Stimulated activated CD4-positive, alpha-beta T cell treated with anti-CD3 and anti-CD28 coated beads, Interleukin-2, amount 100 ng/mL, for 24 hours (primary cell): ENCODE measurements at places on chromosomes 12 and 14.

DNA sequence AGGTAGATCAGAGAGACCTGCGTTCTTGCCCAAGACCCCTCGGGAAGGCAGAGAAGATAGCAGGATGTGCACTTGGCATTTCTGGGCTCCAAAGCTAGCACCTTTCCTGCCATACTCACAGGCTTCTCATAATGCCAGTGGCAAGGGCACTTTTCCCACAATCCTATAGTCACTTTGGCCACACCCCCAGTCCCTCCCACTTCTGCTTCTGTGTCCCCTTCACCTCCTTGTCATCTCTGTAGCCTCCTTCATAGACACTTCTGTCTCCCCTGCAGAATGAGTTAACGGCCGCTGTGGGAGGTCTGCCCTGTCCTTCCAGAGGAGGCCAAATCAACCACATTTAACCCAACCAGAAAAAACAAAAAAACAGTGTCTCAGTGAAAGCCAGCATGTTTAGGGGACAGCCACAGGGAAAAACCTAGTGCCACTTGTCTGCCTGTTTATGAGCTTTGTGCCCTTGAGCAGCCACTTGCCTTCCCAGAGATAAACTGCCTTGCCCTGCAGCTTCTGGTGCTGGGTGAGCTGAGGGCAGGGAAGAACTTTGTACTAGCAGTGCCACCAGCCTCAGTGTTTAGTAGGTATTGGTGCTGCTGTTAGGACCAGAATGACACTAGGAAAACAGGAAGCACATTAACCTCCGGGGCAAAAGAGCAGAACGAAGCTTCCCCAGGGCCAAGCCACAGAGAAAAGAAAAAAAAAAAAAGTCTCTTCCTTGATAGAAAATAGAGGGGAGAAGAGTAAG is 193.0 kb upstream of the PWP1 start:
- peak; percentile 5 for DNase-seq

DNA sequence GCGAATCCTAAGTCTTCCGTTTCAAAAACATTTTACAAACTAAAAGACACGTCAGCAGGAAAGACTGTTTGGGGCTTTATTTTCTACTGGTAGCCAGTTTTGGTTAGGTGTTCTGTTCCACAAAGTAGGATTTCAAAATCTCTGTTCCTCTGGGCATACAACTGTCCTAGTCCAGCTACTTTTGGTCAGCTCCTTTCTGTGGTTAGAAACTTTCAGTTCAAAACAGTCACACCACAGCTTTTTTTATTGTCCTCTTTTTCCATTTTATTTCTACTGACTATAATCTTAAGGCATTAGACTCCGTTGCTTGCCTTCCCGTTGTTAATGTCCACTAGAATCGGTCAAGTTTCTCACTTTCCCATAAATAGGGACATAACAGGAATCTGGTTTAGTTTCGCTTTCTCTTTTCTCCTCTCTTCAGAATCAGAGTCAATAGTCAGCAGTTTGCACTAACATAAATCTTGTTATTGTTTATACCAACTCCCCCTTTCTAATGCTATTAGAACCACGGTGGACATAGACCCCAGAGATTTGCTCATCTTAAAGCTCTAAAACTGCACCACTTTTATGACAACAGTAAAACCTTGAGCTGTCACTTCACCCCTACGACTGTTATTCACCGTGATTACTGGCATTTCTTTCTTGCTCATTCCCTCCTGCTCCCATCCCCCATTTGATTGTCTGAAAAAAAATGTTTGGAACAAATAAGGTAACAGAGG is 41.5 kb upstream of the NPAS3 start:
- no peak for DNase-seq

GRCh38 chr12:24152270-24152669 is 202.8 kb upstream of the SOX5 start:
- no peak for DNase-seq

- DNase-seq, result no peak
Measured at GRCh38 chr12:69266036-69266635, 26.8 kb downstream of the CPSF6 start.

GRCh38 chr14:67485501-67486095 is 2.9 kb downstream of the TMEM229B start:
- no peak for DNase-seq

- DNase-seq, result no peak
Measured at GRCh38 chr14:96261053-96261452, 5.0 kb downstream of the BDKRB1 start.

GRCh38 chr14:103172921-103173320 is 49.7 kb downstream of the TNFAIP2 start:
- no peak for DNase-seq

DNA sequence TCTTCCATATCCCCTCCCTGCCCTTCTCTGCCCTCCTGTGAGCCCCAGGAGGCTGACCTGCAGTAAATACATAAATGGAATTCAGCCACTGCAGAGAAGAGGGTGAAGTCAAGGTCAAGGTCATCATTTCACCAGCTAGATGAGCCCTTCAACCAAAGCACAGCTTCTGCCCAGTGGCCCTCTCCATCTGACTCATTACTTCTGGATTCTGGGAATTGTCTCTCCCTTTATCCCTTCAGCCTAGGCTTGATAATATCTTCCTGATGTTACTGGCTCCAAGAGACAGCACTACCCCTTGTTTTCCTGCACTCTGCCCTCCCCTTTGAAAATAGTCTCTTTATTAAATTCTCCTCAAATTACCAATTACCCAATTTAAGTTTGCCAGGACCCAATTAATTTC is 64.5 kb downstream of the TTC9 start:
- DNase-seq, result no peak

GRCh38 chr12:74689929-74690328 is 152.3 kb downstream of the ATXN7L3B start:
- no peak for DNase-seq

DNA sequence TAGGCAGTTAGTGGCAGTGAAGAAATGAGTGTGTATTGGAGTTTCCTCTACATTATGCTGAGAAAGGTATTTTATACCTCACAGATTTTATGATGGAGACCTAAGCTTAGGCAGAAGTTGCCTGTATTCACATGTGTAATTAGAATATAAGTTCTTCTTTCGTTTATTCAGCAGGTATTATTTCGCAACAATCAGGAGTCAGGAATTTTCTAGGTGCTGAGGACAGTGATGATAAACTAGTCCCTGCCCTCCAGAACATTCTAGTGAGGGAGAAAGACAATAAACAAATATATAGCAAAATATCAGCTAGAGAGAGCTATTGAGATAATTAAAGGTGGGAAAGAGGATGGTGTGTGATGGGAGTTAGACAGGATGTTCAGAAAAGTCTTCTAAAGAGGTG is 345.7 kb downstream of the GRIN2B start:
- no peak for DNase-seq

DNA sequence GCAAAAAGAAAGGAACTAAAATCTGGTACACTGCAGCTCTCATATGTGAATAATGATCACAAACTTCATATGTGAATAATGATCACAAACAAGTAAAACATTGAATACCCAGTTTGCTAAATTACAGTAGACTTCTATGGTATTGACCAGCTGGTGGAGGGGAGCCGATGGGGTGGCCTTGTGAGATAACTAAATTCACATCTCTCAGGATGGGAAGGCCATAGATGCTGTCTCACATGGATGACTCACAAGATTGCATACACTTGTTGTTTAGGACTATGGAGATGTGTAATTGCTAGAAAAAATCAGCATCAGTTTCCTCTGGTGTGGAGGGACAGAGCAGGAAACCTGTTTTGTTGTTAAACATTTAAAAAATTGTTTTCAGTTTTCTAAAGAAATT is 49.2 kb downstream of the ACACB start:
- no peak for DNase-seq

- no peak for DNase-seq
Measured at GRCh38 chr14:94011795-94012194, 14.3 kb upstream of the OTUB2 start.

DNA sequence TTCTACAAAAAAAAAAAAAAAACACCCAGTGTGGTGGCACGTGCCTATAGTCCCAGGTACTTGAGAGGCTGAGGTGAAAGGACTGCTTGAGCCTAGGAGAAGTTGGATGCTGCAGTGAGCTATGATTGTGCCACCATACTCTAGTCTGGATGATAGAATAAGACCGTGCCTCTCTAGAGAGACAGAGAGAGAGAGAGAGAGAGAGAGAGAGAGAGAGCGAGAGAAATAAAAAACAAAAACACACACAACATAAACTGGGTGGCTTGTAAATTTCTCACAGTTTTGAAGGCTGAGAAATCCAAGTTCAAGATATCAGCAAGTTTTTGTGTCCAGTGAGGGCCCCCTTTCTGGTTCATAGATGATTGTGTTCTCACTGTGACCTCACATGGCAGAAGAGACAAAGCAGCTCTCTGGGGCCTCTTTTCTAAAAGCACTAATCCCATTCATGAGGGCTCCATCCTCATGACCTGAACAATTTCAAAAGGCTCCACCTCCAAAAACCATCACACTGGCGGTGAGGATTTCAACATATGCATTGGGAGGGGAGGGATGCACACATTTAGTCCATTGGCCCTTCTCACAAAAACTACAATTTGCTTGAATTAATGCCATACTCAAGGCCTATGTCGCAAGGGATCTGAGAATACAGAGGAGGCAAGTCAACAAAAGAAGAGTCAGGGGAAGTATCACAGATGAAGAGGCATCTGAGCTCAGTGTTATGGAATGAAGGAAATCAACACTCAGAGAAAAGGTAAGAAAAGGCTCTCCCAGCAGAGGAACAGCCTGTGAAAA is 94.9 kb downstream of the PPM1H start:
- DNase-seq, result no peak

GRCh38 chr12:22879203-22879602 is 254.2 kb downstream of the ETNK1 start:
- DNase-seq, result no peak

DNA sequence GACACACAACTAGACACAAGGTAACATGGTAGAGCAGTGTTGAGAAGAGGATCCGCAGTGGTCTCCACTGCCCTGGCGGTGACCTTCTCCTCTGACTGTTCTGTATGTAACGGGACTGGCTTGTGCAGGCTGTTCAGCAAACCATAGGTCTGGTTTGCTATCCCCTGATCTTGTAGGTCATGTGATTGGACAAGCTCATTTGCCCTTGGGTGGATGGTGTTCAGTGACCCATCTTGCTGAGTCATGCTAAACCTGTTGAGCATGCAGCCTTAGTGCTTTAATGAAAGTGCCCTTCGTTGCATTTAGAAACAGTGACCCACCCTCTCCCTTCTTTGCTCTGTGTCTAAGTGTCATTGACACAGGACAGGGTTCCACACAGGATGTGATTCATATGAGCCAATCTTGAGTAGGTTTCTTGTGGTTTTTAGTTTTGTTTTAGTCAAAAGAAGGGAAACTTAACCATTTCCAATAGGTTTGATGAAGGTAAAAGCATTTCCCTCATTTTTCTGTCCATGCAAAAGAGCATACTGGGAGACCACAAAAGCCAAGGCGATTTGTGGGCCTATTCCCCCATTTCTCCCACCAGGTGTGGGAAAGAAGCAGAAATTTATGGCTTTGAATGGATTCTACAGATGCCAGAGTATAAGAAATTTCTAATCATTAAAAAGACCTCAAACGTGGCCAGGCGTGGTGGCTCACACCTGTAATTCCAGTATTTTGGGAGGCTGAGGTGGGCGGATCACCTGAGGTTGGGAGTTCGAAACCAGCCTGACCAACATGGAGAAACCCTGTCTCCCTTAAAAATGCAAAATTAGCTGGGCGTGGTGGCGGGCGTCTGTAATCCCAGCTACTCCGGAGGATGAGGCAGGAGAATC is 32.6 kb upstream of the HIF1A start:
- DNase-seq, result peak; percentile 39

- no peak for DNase-seq
Measured at GRCh38 chr12:29277231-29277630, 103.7 kb downstream of the ERGIC2 start.

DNA sequence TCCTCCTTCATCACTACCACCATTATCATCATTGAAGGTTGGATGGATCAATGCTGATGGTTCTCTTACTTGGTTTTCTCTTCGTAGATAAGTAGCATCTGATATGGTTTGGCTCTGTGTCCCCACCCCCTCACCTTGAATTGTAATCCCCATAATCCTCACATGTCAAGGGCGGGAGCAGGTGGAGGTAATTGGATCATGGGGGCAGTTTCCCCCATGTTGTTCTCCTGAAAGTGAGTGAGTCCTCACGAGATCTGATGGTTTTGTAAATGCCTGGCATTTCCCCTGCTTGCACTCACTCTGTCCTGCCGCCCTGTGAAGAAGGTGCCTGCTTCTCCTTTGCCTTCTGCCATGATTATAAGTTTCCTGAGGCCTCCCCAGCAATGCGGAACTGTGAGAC is 172.4 kb upstream of the PWP1 start:
- DNase-seq, result no peak

DNA sequence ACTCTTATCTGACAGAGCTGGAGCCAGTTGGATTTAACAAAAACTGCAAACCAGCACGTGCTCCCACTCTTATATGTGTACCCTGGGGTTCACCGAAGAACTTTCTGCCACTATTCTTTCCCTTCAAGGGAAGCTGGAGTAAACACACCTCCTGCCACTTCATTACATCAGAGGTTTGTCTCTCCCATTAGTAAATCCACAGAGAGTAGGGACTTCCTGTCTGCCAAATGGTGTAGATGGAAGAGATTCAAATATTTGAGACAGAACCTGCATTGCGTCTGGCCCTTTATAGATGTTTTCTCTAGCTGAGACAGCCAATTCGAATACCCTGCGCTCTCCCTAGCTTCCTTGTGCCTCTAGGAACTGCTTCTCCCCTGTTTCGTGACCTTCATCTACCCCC is 29.1 kb upstream of the AEBP2 start:
- DNase-seq, result no peak

GRCh38 chr14:106872611-106873446 is 1346.4 kb downstream of the TMEM121 start:
- DNase-seq, result peak; percentile 92

GRCh38 chr14:82549306-82549990 is 1015.8 kb upstream of the SEL1L start:
- no peak for DNase-seq

GRCh38 chr14:65002586-65003210 is 16.0 kb downstream of the FNTB start:
- no peak for DNase-seq

DNA sequence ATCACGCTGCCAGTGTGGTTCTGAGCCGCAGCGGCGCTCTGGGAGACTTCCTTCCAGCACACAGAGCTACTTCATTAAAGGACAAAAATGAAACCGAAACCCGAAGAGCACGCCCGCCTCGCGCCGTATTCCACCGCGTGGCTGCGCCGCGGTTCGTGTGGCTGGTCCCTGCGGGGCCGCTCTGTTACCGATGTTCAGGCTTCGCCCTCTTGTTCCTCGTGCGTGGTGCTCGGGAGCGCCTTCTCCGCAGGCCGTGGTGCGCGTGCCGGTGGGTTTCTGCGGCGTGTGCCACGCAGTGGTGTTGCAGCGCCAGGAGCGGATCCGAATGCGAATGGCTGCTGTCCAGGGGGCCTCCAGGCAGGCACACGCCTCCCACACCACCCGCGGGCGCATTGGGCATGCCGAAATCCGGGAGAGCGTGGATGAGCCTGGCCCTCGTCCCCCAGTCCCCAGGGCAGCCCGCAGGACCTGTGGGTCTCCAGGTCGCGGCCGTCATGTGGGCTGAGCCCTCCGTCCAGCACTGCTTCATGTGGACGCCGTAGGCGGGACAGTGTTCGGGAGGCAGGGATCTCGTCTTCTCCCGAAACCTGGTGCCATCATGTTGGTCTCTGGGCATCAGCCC is 91.2 kb downstream of the ADGRD1 start:
- no peak for DNase-seq

GRCh38 chr12:124537525-124538193 is 29.8 kb downstream of the NCOR2 start:
- no peak for DNase-seq
